CD4-positive, alpha-beta T cell (primary cell): ENCODE measurements at places on chromosomes 5 and 9. TPM values are rescaled to one million over a fixed set of nuclear protein-coding genes. Genes with fewer than 3 reads are reported as not detected.
A peak's percentile ranks its signal among the peaks of the same experiment; 100 is the strongest.

GRCh38 chr5:100860407-100860806 lies 42.7 kb downstream of the ST8SIA4 start:
- H3K4me1 ChIP-seq, result no peaks in the 10 kb centered on the region
- no peaks in the 10 kb centered on the region for H3K27me3 ChIP-seq

DNA sequence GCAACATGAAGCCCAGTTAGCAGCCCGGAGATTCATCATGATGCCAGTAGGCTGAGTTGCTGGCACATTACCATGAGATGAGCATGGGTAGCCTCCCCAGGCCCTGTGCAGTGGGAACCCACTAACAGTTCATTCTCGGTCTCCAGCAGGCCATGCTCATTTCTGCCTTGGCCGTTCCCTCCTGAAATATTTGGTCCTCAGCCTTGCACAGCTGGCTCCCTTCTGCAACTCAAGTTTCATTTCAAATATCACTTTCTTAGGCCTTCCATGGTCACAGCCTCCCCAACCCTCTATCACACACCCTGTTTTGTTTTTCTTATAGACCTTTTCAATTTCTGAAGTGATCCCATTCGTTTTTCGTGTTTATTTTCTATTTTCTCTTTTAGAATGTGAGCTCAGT lies 125.4 kb upstream of the VLDLR start:
- H3K4me3 ChIP-seq, result no peak overlapping the region
- no peaks in the 10 kb centered on the region for H3K4me1 ChIP-seq
- H3K27me3 ChIP-seq, result no peaks in the 10 kb centered on the region
- DNase-seq, result no peak
- no peaks in the 10 kb centered on the region for H3K36me3 ChIP-seq

GRCh38 chr5:77208507-77209163 lies 1.8 kb upstream of the PDE8B start:
- no peaks in the 10 kb centered on the region for H3K36me3 ChIP-seq
- no peak for DNase-seq
- no peak overlapping the region for H3K27ac ChIP-seq

The REEP2 gene
- total RNA-seq, result 0.34 TPM

The CCL27 gene
- total RNA-seq, result not detected

- H3K4me3 ChIP-seq, result no peak overlapping the region
- no peaks in the 10 kb centered on the region for H3K36me3 ChIP-seq
- no peak for DNase-seq
- no peaks in the 10 kb centered on the region for H3K27me3 ChIP-seq
- H3K27ac ChIP-seq, result no peak overlapping the region
These were observed 160.5 kb downstream of the FGF18 start for GRCh38 chr5:171579976-171580411.

DNA sequence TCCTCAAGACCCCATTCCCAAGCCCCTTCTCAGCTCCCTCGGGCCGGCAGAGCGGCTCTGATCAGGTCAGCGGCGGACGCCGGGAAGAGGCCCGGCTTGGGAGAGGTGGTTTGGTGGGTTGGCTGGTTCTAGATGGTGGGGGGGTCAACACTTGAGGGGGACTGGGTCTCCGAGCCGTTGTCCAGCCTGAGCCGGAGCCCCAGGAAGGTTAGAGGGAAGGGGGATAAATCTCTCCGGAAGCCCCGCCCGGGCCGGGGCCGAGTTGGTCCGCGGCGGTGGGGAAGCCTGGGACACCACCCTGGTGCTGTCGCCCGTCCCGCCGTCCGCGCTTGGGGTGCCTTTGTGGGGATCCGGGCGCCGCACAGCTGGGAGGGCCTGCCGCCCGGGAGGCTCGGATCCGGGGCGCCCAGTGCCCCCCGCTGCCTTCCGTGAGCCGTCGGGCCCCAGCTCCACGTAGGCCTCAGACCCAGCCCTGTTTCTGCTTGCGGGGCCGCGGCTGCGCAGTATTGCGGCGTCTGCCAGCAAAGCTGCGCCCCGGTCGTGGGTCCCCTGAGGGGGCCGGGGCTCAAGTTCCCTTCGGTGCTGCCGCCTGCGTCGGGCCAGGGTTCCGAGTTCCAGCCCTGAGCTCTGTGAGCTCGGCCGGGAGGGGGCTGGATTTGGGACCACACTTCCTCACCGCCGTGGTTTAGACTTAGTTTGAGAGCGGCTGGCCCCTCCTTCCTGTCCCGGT lies 542 bp upstream of the TRIM52 start:
- DNase-seq, result peak; percentile 59
- H3K27ac ChIP-seq, result peak overlapping the region; percentile 98
- H3K4me3 ChIP-seq, result peak overlapping the region; percentile 85
- H3K27me3 ChIP-seq, result no peaks in the 10 kb centered on the region
- H3K4me1 ChIP-seq, result peaks cover 43% of the 10 kb centered on the region

The SLC34A1 gene
- not detected for total RNA-seq

GRCh38 chr5:154058055-154059038 lies 19.6 kb downstream of the MFAP3 start:
- no peaks in the 10 kb centered on the region for H3K27me3 ChIP-seq
- no peak for DNase-seq
- H3K4me3 ChIP-seq, result no peak overlapping the region
- H3K36me3 ChIP-seq, result peaks cover 12% of the 10 kb centered on the region
- H3K4me1 ChIP-seq, result peaks cover 9% of the 10 kb centered on the region
- no peak overlapping the region for H3K27ac ChIP-seq

The SPINK13 gene
- not detected for total RNA-seq

GRCh38 chr9:33242609-33243134 lies 2.7 kb downstream of the SPINK4 start:
- no peak overlapping the region for H3K27ac ChIP-seq
- peaks cover 3% of the 10 kb centered on the region for H3K4me1 ChIP-seq

- no peaks in the 10 kb centered on the region for H3K4me1 ChIP-seq
- no peak for DNase-seq
These were observed 39.8 kb upstream of the GLRA1 start for GRCh38 chr5:151964471-151964870.

DNA sequence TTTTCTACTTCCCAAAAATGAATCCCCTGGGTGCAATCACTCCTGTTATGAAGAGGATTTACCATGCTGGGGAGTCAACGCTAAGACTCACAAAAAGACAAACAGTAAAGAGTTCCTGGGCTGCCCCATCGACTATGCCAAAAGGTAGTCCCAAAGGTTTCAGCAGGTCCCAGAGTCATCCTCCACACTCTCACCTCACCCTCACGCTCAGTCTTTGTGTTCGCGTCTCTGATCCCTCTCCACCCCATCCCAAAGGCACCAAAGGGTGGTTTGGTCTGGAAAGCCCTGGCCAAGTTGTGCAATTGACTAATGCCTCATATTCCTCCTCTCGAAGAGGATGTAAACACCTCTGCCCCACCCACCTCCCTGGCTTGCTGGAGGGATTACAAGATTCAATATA lies 240.2 kb upstream of the NFIL3 start:
- no peak overlapping the region for H3K27ac ChIP-seq
- DNase-seq, result no peak
- no peak overlapping the region for H3K4me3 ChIP-seq
- no peaks in the 10 kb centered on the region for H3K27me3 ChIP-seq
- no peaks in the 10 kb centered on the region for H3K36me3 ChIP-seq

GRCh38 chr9:121770415-121771273 lies 119.2 kb downstream of the DAB2IP start:
- no peaks in the 10 kb centered on the region for H3K4me1 ChIP-seq
- no peak overlapping the region for H3K4me3 ChIP-seq
- no peak for DNase-seq
- no peaks in the 10 kb centered on the region for H3K36me3 ChIP-seq
- peaks cover 4% of the 10 kb centered on the region for H3K27me3 ChIP-seq

- H3K4me1 ChIP-seq, result peaks cover 6% of the 10 kb centered on the region
- H3K27me3 ChIP-seq, result no peaks in the 10 kb centered on the region
- no peak overlapping the region for H3K27ac ChIP-seq
- DNase-seq, result no peak
These were observed 6.5 kb upstream of the SSBP2 start for GRCh38 chr5:81757404-81757803.

The IFT74 gene
- 7.3 TPM for total RNA-seq

The MARCHF11 gene
- total RNA-seq, result not detected

DNA sequence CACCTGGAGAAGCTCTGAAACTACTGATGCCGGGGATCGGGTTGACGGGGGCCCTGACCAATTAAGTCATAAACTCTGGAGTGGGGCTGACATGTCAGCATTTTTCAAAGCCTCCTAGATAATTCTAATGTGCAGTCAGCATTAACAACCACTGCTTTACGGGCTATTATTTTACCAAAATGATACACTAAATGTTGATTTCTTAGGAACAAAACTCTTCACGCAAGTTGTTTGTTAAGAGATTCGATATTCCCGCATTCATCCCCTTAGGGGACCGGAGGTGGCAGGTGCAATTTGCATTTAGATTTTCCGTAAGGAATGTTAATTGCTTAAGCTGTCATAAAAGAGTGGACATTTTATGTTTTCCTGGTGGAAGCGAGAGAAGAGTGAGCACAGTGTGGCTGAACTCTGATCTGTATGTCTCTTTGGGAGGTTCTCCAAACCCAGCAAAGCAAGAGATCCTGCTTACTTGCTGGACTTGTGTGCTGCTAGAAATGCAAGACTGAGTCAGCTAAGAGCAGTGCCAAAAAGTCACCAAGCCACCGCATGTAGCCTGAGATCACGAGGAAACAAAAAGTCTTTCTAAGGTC lies 77.6 kb downstream of the UGCG start:
- peaks cover 5% of the 10 kb centered on the region for H3K4me1 ChIP-seq
- H3K27me3 ChIP-seq, result no peaks in the 10 kb centered on the region
- no peaks in the 10 kb centered on the region for H3K36me3 ChIP-seq
- H3K4me3 ChIP-seq, result no peak overlapping the region
- H3K27ac ChIP-seq, result no peak overlapping the region
